Stimulated activated CD4-positive, alpha-beta T cell treated with anti-CD3 and anti-CD28 coated beads, Interleukin-1b, Interleukin-23, amount 100 ng/mL, for 24 hours (primary cell): ENCODE measurements at places on chromosomes 1 and 21.

GRCh38 chr1:231070758-231071444 lies 30.8 kb upstream of the FAM89A start:
- DNase-seq: no peak

DNA sequence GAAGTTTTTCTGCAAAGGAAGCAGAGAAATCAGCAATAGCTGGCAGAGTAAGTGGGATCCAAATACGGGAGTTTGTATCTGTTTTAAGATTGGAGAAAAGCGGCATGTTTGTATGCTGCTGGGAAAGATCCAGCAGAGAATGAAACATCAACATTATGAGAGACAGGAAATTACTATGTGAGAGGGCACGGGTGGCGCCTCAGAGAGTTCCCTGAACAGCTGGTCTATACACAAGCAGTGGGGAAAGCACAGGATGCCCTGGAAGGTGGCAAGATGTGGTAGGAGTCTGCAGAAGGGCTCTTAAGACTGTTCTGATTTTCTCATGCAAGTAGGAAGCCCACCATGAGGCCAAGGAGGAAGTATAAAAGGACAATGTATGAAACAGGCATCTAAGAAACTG lies 130.4 kb downstream of the RERE start:
- DNase-seq: no peak

- no peak for DNase-seq
Measured at GRCh38 chr1:203425663-203425975, 50.0 kb upstream of the PRELP start.

GRCh38 chr1:30472526-30472925 lies 250.9 kb downstream of the MATN1 start:
- DNase-seq: no peak
